Erythroblast (primary cell): ENCODE measurements at places on chromosomes 16 and 17.

- no peak for DNase-seq
Measured at GRCh38 chr17:74455025-74455545, 11.3 kb upstream of the CD300A start.

GRCh38 chr16:5932906-5933305 lies 835.3 kb upstream of the EEF2KMT start:
- DNase-seq: no peak

- no peak for DNase-seq
Measured at GRCh38 chr17:37543637-37544052, 54.0 kb downstream of the DUSP14 start.

GRCh38 chr16:24721830-24722238 lies 7.6 kb upstream of the TNRC6A start:
- no peak for DNase-seq

DNA sequence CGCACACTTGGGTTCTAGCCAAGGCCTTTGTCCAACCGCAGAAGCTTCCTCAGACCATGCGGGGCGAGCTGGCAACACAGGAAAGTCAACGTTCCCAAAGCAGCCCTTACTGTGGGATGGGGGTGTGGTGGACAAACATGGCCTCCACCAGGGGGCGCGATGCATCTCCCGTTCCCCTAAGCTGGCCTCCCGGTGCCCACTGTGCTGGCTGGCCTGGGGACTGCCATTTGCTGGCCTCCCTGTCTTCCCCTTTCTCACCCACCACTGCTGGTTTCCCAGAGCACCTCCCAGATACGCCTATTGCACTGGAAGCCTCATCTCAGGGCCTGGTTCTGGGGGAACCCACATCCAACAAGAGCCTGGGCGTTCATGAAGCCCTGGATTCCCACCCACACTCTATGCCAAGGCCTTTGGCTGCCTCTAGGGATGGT lies 145.3 kb downstream of the IRF8 start:
- peak; percentile 74 for DNase-seq

- peak; percentile 85 for DNase-seq
Measured at GRCh38 chr17:5485270-5486205, at the start of gene DERL2. Gene DERL2 (minus strand): TSS chr17:5486178. CDS start chr17:5486161, 17 bp downstream.

DNA sequence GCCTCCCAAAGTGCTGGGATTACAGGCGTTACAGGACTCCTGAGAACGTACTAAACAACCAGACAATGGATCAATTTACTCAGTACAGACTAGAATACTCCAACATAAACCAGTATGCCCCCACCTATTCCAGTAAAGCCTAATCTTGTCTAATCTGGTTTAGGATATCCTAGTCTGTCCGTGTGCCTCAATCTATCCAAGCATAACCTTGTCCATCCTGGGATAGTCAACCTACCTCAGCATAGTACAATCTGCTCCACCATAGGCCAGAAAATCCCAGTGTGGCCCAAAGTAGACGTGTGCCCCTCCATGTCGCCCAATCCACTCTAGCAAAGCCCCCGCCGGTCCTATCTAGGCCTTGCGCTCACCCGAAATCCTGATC lies 625 bp downstream of the DVL2 start:
- DNase-seq: no peak

DNA sequence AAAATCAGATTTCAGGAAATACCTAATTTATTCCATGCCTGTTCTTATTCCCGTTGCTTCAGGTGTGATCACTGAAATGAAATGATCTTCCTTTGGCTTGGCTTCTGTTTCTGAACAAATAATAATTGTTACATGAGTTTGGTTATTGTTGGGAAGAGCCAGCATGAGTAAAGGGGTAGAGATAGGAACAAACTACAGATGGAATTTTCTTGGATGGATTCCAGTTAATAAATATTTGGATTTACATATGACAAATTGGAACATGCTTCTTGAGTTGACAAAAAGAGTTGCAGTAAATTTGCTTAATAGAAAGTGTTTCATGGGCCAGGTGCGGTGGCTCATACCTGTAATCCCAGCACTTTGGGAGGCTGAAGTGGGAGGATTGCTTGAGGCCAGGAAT lies 28.2 kb downstream of the TAC4 start:
- DNase-seq: no peak
